Glutamatergic neuron (in vitro differentiated cells): ENCODE measurements at places on chromosomes 5 and 9. TPM values are rescaled to one million over a fixed set of nuclear protein-coding genes. Genes with fewer than 3 reads are reported as not detected.

TMEFF1 gene
- 171 TPM for total RNA-seq

- H3K4me1 ChIP-seq = peaks cover 18% of the 10 kb centered on the region
- peaks cover 3% of the 10 kb centered on the region for H3K27me3 ChIP-seq
- no peak for DNase-seq
- H3K27ac ChIP-seq = no peak overlapping the region
- H3K36me3 ChIP-seq = peaks cover 3% of the 10 kb centered on the region
- H3K4me3 ChIP-seq = no peak overlapping the region
Observed at GRCh38 chr5:172648755-172649154, 7.7 kb downstream of the NEURL1B start.

DNA sequence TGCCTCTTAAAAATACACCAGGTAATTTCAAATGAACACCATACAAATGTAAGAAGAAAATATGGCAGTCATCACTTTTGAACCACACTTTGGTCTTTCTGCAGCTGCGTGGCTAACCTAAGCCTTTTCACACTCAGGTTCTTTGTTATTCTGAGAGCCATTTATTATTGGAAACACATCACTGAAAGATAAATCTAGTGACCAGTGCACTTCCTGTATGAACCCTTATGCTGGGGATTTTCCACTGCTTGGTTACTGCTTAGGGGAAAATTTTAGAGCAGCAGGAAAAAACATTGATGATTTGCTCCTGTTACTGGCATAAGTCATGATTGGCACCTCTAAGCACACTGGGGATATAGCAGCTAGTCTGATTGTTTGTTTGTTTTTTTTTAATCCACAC is 58.6 kb upstream of the RANBP3L start:
- no peak for DNase-seq
- peaks cover 7% of the 10 kb centered on the region for H3K4me1 ChIP-seq
- no peak overlapping the region for H3K4me3 ChIP-seq

DNA sequence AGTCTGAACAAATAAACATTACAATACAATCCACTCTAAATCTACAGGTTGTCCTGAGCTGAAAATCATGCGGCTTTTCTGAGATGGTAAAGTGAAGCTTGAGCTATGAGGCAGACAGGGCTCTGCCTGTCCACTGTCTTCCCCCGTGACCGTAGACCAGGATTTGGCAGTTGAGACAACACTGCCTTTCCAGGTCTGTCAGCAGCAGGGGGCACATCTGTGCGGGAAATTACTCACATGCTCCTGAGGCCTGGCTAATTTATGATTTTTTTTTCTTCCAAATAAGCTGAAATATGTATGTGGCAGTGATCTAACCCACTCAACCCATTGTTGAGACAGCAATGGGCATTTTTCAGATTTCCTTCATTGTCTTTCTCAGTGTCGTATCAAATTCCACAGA is 307.9 kb downstream of the FBXL7 start:
- peak; percentile 31 for DNase-seq
- H3K27ac ChIP-seq = peak overlapping the region; percentile 36
- H3K4me1 ChIP-seq = peaks cover 9% of the 10 kb centered on the region
- peaks cover 14% of the 10 kb centered on the region for H3K36me3 ChIP-seq
- peaks cover 2% of the 10 kb centered on the region for H3K27me3 ChIP-seq

GRCh38 chr5:82347201-82347865 is 69.2 kb upstream of the RPS23 start:
- H3K4me3 ChIP-seq = no peak overlapping the region
- H3K4me1 ChIP-seq = peaks cover 17% of the 10 kb centered on the region
- no peaks in the 10 kb centered on the region for H3K27me3 ChIP-seq

GRCh38 chr9:115211413-115212124 is 93.6 kb upstream of the TNC start:
- no peaks in the 10 kb centered on the region for H3K27me3 ChIP-seq
- no peak for DNase-seq
- no peak overlapping the region for H3K27ac ChIP-seq
- H3K4me3 ChIP-seq = no peak overlapping the region

- no peak for DNase-seq
- no peaks in the 10 kb centered on the region for H3K36me3 ChIP-seq
Observed at GRCh38 chr5:92676215-92677165, 904.5 kb downstream of the NR2F1-AS1 start.

TAF11L10 gene
- 0.83 TPM for total RNA-seq

SPINK1 gene
- total RNA-seq = not detected

DNA sequence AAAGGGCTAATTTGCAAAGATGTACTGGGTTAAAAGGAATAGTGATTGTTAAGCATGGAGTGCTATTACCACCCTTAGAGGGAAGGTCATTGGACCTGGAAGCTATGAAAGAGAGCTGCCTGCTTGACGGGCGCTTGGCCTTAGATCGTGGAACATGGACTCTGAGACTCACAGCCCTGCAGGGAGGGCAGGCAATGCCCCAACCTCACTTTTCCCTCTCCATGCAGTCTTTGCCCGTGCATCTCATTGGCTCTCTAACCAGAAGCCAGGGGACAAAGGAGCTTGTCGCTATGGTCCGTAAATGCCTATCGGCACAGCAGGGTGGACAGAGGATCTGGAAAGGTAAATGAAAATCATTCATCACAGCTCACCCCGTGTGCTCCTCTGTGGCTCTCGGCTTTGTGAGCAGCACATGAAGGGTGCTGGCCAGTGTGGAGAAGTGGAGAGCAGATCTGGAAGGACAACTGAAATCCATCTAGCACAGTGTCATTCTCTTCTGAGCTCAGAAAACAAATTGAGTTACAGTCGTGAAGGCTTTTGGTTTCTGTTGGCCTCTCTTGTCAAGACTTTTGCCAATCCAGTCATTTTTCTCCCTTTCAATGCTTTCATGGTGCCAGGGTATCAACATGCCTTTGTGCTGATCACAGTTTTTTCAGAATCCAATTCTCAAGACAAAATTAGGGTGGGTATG is 186.2 kb downstream of the SNX18 start:
- no peaks in the 10 kb centered on the region for H3K36me3 ChIP-seq
- peaks cover 5% of the 10 kb centered on the region for H3K27me3 ChIP-seq
- H3K4me3 ChIP-seq = peak overlapping the region; percentile 42
- H3K4me1 ChIP-seq = peaks cover 42% of the 10 kb centered on the region
- DNase-seq = no peak

- DNase-seq = no peak
- H3K27ac ChIP-seq = no peak overlapping the region
- H3K4me1 ChIP-seq = no peaks in the 10 kb centered on the region
- peaks cover 10% of the 10 kb centered on the region for H3K36me3 ChIP-seq
- no peaks in the 10 kb centered on the region for H3K27me3 ChIP-seq
Observed at GRCh38 chr5:168557389-168557788, 21.8 kb downstream of the PANK3 start.

BNC2 gene
- 15.2 TPM for total RNA-seq

DNA sequence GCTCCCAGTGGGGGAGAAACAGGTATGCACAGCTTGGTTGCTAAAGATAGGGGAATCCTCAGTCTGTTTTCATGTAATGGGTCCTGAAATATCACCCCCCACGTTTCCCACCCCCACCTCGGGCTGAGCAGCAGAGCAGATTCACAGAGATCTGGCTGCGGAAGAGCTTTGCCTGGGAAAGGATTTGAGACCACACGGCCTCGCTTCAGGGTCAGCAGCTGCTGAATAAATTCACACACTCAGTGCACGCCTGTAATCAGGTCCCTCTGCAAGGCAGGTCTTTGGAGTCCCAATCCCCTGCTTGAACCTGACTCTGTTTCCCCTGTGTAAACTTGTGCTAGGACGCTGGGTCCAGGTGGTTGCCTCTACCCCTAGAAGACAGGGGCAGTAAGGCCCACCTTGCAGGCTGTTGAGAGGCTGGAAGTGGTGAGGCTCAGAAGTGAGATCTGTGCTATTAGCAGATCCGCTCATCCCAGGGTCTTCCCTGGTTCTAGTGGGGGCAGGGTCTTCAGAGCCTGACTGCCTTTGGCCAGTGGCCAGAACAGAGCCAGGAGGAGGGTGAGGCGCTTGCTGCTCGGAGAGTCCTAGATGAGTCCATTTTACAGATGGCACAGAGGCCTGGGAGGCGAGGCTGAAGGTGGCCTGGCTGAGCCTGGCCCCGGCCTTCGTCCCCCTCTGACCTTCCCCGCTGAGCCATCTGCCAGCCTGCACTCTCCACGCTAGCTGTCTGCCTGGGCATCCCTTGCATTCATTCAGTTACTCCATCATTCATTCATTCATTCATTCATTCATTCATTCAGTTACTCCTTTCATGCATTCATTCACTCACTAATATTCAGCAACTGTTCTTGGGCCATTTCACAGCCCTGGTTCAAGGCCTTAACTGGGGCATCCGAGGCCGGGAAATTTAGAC is 16.7 kb upstream of the NEURL1B start:
- DNase-seq = no peak
- H3K4me3 ChIP-seq = peak overlapping the region; percentile 32
- H3K27me3 ChIP-seq = peaks cover 10% of the 10 kb centered on the region
- H3K4me1 ChIP-seq = peaks cover 6% of the 10 kb centered on the region

GRCh38 chr9:96061293-96061987 is 185.9 kb downstream of the ERCC6L2 start:
- peak; percentile 28 for DNase-seq
- peaks cover 2% of the 10 kb centered on the region for H3K4me1 ChIP-seq
- H3K27ac ChIP-seq = no peak overlapping the region

NME5 gene
- 0.71 TPM for total RNA-seq

C5 gene
- total RNA-seq = 1.0 TPM

GRCh38 chr5:175684931-175685330 is 27.1 kb downstream of the HRH2 start:
- no peak overlapping the region for H3K4me3 ChIP-seq
- no peaks in the 10 kb centered on the region for H3K36me3 ChIP-seq
- peaks cover 6% of the 10 kb centered on the region for H3K27me3 ChIP-seq
- no peaks in the 10 kb centered on the region for H3K4me1 ChIP-seq

DNA sequence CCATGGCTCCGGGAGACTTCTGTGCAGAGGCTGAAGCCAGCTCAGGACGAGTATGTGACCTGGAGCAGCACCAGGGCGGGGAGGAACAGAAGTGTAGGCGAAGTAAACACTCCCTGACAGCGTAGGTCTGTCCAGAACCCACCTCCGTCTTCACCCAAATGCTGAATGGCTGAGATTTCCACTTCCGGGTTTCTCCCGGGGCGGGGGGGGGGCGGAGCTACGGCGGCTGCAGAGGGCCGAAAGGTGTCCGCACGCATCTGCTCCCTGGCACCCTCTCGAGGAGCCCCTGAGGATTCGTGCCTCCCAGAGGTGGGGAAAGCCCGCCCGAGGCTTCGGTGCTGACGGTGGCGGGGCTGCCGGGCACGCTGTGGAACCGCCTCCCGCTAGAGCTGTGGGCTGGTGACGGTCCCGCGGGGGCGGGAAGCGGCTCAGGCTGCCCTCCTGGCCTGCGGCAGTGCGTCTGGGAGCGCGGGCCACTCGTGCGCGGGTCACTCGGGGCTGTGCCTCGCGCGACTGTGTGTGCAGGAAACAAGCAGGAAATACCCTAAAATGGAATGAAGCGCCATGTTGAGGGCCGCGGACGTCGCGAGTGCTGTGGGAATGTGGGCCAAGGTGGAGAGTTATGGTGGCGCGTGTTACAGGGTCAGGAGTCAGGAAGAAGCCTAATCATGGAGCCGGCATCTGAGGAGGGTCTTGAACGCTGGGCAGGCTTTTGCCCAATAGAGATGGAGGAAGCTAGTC is 1425.4 kb downstream of the FOXD4L5 start:
- H3K27ac ChIP-seq = no peak overlapping the region
- peaks cover 2% of the 10 kb centered on the region for H3K27me3 ChIP-seq
- H3K4me3 ChIP-seq = no peak overlapping the region

DNA sequence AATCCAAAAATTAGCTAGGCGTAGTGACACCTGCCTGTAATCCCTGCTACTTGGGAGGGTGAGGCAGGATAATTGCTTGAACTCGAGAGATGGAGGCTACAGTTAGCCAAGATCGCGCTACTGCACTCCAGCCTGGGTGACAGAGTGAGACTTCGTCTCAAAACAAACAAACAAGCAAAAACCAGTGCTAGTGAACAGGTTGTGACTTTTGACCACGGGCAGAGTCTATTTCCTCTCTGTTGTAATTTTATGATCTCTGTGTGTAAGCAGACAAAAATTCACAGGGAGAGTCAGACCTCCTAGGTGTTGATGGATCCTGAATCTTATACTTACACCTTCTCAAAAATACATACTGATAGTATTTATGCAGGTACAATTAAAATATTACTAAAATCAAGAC is 65.8 kb downstream of the SPEF2 start:
- no peak overlapping the region for H3K4me3 ChIP-seq
- no peaks in the 10 kb centered on the region for H3K36me3 ChIP-seq
- DNase-seq = no peak
- no peak overlapping the region for H3K27ac ChIP-seq
- no peaks in the 10 kb centered on the region for H3K4me1 ChIP-seq
- no peaks in the 10 kb centered on the region for H3K27me3 ChIP-seq

ADAMTS2 gene
- total RNA-seq = 23.5 TPM

- no peak overlapping the region for H3K4me3 ChIP-seq
- no peaks in the 10 kb centered on the region for H3K4me1 ChIP-seq
- H3K27me3 ChIP-seq = peaks cover 2% of the 10 kb centered on the region
- no peak overlapping the region for H3K27ac ChIP-seq
- DNase-seq = no peak
Observed at GRCh38 chr5:136458481-136458880, 93.1 kb upstream of the TRPC7 start.

TSLP gene
- not detected for total RNA-seq

GRCh38 chr9:37796232-37796631 is 4.4 kb upstream of the DCAF10 start:
- no peak overlapping the region for H3K27ac ChIP-seq
- no peak for DNase-seq
- no peak overlapping the region for H3K4me3 ChIP-seq
- peaks cover 2% of the 10 kb centered on the region for H3K27me3 ChIP-seq

SLC4A9 gene
- not detected for total RNA-seq

GRCh38 chr5:118377420-118377819 is 610.9 kb downstream of the DTWD2 start:
- DNase-seq = no peak
- no peaks in the 10 kb centered on the region for H3K4me1 ChIP-seq
- H3K36me3 ChIP-seq = peaks cover 7% of the 10 kb centered on the region
- no peaks in the 10 kb centered on the region for H3K27me3 ChIP-seq

DNA sequence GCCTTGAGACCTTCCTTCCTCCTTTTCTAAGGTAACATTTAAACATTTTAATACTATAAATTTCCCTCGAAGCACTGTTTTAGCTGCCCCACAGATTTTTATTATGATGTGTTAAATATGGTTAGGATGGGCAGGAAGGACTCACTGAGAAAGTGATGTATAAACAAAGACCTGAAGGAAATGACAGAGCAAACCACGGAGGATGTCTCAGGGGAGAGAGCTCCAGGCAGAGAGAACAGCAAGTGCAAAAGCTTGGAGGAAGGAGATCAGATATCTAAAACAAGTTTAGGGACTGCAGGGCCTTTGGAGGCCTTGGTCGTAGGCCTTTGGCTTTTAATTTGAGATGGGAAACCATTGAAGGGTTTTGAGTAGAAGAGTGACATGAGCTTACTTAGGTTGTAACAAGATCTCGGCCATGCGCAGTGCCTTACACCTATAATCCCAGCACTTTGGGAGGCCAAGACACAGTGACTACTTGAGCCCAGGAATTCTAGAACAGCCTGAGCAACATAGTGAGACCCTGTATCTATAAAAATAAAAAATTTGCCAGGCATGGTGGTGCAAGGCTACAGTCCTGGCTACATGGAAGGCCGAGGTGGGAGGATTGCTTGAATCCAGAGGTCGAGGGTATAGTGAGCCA is 35.5 kb upstream of the LRRTM2 start:
- H3K27ac ChIP-seq = peak overlapping the region; percentile 49
- H3K4me1 ChIP-seq = peaks cover 21% of the 10 kb centered on the region
- peak overlapping the region; percentile 1 for H3K4me3 ChIP-seq
- no peak for DNase-seq

GRCh38 chr5:113264046-113264445 is 170.7 kb downstream of the TSSK1B start:
- H3K36me3 ChIP-seq = no peaks in the 10 kb centered on the region
- no peaks in the 10 kb centered on the region for H3K27me3 ChIP-seq
- H3K4me1 ChIP-seq = peaks cover 30% of the 10 kb centered on the region
- no peak for DNase-seq
- H3K4me3 ChIP-seq = no peak overlapping the region

- DNase-seq = no peak
- no peaks in the 10 kb centered on the region for H3K36me3 ChIP-seq
- H3K4me1 ChIP-seq = peaks cover 3% of the 10 kb centered on the region
Observed at GRCh38 chr9:112377087-112377486, 2.8 kb upstream of the HSDL2 start.

UQCRQ gene
- total RNA-seq = 163 TPM
